Stimulated activated CD8-positive, alpha-beta memory T cell treated with anti-CD3 and anti-CD28 coated beads, Interleukin-15, amount 100 ng/mL, for 24 hours (primary cell): ENCODE measurements at places on chromosomes 6 and 20.

DNA sequence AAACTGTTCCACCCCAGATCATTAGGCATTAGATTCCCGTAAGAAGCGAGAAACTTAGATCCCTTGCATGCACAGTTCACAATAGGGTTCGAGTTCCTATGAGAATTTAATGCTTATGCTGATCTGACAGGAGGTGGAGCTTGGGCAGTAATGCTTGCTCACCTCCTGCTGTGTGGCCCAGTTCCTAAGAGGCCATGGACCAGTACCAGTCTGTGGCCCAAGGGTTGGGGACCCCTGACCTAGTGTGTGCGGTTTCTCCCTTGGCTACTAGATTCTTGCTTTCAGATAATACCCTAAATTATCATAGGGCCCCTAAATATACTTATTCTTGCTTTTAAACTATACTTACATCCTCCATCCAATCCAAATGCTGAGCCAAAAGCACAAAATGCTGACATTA, 1.9 kb upstream of the GPSM3 start:
- no peak for DNase-seq

DNA sequence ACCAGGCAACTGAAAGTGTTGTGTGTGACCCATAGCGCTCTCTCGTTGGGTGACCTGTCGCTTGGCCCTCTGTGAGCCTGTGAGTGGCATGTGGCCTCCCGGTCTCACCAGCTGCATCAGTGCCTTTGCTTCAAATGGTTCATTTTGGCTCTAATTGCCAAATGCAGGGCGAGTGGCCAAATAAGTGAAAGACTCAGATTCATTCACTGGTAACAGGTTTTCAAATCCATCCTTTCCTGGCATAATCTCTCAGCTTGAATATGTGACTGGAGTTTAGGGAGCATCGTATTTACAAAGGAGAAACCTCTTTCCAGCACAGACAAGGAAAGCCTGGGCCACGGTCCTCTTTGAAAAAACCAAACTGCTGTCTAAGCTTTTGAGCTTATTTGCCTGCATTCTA, 321.6 kb upstream of the QKI start:
- DNase-seq: no peak

- no peak for DNase-seq
Observed at GRCh38 chr6:156102129-156102528, 646.5 kb upstream of the NOX3 start.

GRCh38 chr6:19472850-19473249, 364.3 kb upstream of the ID4 start:
- DNase-seq: no peak

- no peak for DNase-seq
Observed at GRCh38 chr20:23658336-23658735, 20.6 kb upstream of the CST3 start.

GRCh38 chr20:1212607-1213396, 9.5 kb downstream of the C20orf202 start:
- no peak for DNase-seq

DNA sequence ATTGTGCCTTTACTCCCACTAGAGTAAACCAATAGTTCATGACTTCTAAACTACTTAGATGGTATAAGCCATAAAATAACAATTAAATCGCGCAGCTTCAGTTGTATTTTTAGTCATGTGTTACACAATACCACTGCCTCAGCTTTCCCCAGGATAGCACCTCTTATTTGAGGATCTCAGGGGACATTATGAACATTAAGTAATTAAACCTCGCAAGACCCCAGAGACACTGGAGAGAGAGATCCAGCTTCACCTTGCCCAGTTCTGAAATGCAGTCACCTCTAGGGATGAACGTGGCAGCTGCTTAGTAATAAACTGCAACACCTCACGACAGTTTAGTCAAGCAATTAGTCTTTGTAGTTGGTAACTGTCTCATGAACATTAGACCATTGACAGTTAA, 87.1 kb downstream of the CFAP61 start:
- no peak for DNase-seq

GRCh38 chr6:35796236-35796635, 887 bp downstream of the CLPS start:
- DNase-seq: no peak

DNA sequence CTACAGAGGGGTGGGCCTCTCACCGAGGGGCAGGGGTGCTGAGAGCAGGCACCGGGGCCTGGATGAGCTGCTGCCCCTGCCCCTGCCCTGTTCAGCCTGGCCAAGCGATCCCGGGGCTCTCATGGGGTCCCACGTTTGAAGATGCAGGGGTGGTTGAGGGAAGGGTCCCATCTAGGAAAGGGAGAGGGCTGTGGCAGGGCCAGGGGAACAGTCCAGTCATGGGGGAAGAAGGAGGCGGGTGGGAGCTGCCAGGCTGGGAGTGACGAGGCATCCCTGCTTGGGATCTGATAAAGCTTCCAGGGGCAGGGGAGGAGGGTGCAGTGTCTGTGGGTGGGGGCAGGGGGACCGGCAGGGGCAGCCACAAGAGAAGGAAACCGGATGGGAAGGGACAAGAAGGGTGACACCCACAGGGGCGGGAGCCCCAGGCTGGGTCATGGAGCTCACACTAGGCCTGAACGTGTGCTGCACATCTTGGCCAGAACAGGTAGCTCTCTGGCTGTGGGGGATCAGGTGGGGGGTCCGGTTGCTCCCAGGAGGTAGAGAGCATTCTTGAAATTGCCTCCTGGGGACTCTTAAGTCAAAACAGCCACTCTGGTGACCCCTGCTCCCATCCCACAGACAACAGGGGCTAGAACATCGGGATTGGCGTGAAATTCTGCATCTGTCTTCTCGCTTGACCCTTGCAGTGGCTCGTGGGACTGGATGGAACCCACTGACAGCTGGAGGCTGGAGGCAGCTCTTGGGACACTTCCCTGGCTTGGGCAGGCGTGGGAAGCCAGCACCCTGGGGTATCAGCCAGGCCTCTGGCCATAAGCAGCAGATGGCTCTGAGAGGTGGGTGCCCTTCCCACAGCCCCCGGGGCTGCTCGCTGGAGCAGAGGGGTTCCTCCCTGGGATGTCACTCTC, 58.0 kb upstream of the GATA5 start:
- no peak for DNase-seq

- DNase-seq: no peak
Observed at GRCh38 chr6:44255871-44256774, 1.2 kb downstream of the SLC35B2 start.

DNA sequence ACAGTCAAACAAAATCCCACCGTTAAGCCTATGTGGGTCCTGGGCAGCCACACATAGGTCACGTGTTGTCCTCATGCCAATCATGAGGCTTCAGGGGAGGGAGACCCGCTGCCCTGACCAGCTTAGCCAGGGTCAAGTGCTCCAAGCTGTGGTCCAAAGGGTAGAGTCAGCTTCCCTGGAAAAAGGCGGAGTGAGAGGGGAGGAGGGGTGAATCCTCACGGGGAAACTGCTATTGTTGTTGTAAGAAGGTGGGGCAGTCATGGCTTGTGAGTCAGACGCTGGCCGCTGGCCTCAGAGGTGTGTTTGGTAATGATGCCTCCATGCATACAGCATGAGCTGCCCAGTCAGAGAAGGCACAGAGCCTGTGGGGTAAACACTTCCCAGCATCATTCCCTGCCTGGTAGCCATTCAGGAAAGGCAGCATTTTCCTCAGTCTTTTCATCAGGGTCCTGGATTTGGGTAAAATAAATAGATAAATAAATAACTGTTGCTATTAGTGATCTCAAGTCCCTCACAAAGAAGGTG, 8.7 kb downstream of the CST3 start:
- DNase-seq: no peak

GRCh38 chr6:56370127-56370540, 122.8 kb upstream of the COL21A1 start:
- no peak for DNase-seq

GRCh38 chr6:166258854-166259276, 49.3 kb downstream of the PRR18 start:
- DNase-seq: no peak

- DNase-seq: no peak
Observed at GRCh38 chr6:827431-827830, 134.5 kb upstream of the EXOC2 start.

GRCh38 chr20:35662551-35662950, 2.1 kb downstream of the CPNE1 start:
- DNase-seq: no peak

DNA sequence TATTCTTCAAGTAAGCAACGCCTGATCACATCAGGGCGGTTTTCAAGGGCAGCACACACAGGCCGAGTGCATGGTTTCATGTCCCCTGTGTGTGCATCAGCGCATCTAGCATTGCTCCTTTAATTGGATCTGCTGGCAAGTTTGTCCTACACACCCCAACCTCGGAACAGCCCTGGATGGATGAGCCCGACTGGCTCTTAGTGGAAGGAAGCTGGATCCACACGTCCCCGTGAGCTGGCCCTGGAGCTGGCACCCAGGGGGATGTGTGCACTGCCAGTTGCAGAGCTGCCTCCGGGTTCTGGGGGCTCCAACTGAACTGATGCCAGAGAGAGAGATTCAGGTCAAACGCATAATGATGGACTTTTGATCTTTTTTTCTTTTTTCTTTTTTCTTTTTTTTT, 39.2 kb upstream of the QKI start:
- DNase-seq: no peak

- no peak for DNase-seq
Observed at GRCh38 chr6:89438248-89438647, 5.3 kb downstream of the ANKRD6 start.

DNA sequence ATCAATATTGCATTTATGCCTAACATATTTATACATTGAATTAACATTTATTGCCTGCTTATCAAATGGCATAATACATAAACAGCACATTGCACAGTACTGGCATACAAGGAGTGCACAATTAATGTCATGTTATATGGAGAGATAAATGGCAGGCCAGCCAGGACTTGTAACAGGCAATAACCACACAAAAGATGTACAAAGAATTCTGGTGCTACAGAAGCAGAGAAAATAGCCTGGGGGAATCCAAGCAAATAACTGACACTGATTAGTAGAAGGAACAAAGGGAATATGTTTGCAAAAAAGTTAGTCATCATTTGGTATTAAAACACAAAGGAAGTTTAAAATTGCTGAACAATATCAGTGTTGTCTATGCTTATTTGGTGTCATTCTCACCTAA, 27.3 kb downstream of the COL21A1 start:
- DNase-seq: no peak

GRCh38 chr20:59804871-59805665, 128.4 kb downstream of the SYCP2 start:
- DNase-seq: no peak

DNA sequence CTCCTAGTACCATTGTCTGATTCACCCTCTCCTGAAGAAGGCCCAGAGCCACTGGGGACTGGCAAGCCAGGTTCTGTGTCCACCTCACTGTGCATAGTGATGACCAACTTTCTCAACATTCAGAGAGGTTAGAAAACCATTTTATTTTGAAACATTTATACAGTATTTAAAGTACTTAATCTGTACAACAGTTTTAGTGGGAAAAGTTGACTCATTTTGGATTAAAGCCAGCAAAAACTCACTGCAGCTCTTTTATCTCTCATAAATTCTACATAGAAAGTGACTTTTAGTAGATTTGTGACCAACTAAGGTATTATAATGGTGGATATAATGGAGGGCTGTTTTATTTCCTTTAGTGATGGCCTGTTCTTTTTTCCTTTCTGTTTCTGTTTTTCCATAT, 9.7 kb downstream of the TULP4 start:
- DNase-seq: no peak

DNA sequence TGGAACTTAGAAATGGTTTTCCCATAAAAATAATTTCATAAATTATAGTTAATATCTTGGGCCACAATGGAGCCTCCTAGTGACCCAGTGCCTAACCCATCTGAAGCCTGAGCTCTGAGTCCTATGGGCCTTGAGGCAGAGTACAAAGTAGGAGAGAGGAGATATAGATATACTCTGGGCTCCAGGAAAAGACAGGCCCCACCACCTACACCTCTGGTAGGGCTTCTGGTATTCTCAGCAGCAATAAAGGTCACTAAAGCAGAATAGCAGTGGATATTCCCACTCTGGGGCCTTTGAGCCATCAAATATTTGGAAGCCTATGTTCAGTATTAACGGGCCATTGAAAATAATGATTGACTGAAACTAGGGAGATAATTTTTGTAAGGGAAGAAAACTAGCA, 24.1 kb downstream of the CYP39A1 start:
- no peak for DNase-seq

DNA sequence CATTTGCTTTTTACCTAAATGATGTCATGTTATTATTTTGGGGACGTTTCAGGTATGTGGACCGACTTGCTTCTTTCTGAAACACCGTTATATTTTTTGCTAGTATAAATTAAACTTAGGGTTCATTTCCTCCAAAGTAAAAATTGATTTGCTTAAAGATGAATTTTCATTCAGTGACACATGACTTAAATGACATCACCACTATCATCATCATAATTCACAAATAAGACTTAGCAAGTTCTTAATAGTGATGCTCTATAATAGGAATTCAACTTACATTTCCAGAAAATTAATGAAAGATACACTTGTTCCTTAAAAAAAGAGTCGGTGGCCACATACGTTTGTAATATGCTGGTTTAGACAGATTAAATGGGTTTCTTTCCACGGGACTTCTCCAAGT, 9.3 kb downstream of the IRF4 start:
- DNase-seq: no peak

GRCh38 chr6:1709234-1709641, 99.5 kb downstream of the FOXC1 start:
- DNase-seq: no peak

DNA sequence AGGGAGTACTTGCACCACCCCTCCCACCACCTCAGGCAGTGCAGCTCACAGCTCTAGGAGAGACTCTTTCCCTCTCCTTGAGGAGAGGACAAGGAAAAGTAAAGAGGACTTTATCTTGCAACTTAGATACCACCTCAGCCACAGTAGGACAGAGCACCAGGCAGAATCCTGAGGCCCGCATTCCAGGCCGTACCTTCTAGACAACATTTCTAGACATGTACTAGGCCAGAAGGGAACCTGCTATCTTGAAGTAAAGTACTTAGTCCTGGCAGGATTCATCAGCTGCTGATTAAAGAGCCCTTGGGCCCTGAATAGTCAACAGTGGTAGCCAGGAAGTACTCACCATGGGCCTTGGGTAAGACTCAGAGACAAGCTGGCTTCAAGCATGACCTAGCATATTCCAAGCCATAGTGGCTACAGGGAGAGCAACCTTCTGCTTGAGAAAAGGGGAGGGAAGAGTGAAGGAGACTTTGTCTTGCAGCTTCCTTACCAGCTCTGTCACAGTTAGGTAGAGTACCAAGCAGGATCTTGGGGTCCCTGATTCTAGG, 384.4 kb upstream of the RNF217 start:
- no peak for DNase-seq

DNA sequence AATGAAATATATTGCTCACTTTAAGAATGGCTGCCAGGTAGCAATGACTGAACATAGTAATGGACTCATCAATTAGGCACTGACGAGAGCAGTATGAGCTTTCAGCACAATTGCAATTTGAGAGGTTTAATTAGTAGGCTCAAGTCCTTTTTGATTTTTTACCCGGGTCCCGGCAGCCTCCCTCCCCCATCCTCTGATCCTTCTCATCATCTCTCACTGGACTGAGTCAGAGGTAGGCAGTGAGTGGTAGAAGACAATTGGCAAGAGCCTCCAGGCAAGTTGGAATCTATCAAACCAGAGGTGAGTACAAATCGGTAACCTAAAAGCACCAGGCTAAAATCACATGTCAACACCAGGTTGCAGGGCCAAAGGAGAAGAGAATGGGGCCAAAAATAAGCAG, 107.9 kb downstream of the DCDC2 start:
- no peak for DNase-seq

GRCh38 chr6:83151114-83151513, 42.0 kb downstream of the PGM3 start:
- no peak for DNase-seq
